ENCODE measurements at places on chromosomes 13 and 19.

- DNase-seq, result no peak
These were observed 248.1 kb downstream of the HS6ST3 start for GRCh38 chr13:96338030-96338429.

DNA sequence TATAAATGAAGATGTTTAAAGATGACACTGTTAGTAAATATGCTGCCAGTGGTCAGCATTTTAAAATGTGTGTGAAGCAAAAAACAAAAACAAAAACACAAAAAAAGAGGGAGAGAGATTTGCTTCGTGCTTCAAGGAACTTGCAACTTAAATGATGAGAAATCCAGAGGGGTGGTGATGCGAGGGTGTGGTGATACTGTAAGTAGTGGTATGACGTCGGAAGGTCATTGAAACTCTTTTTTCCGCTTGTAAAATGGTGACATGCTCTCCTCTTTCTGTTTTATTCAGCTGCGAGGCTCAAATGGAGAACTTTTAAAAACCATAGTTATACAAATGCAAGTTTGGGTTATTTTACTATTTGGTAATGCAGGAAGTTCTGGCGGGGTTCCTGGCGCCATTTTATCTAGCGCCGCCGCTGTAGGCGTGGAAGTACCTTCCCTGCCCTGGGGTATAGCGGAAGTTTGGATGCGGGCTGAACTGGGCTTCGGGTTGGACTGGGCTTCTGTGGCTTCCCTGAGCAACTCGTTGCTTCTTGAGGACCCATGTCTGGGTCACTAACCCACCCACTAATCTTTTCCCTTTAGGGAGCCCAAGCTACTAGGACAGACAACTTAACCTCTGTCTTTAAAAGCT, 34.8 kb downstream of the DGKH start:
- peak; percentile 73 for DNase-seq

GRCh38 chr13:60226507-60226906, 62.8 kb upstream of the DIAPH3 start:
- DNase-seq, result peak; percentile 46

DNA sequence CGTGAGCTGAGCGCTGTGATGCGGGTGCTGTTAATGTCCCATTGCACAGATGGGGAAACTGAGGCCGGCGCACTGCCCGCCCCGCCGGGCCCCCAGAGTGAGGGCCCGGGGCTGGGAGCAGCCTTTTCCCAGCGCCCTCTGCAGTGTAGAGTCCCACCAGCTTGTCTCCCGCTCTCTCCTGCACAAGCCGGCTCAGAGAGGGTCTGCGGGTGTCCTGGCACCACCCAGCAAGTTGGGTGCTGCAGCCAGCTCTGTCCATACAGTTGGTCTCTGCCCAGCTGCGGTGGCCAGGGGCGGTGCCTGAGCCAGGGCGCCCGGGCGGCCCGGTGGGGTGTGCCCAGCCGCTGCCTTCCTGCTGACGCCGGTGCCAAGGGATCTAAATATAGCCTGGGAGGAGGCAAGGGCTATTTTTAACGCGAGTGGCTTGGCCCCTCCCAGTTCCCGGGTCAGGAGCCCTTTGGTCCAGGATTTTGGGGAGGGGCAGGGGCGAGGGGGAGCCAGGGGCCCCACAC, 19.3 kb downstream of the GADD45B start:
- peak; percentile 55 for DNase-seq

GRCh38 chr13:26348966-26349365, 95.0 kb downstream of the CDK8 start:
- no peak for DNase-seq

- DNase-seq, result no peak
These were observed 15.7 kb downstream of the CIC start for GRCh38 chr19:42284591-42285341.

- peak; percentile 57 for DNase-seq
These were observed 931 bp downstream of the USP12 start for GRCh38 chr13:27170516-27171243.

Measured in trophoblast cell (in vitro differentiated cells and primary cell).